ENCODE measurements at places on chromosomes 2 and 18. TPM values are rescaled to one million over a fixed set of nuclear protein-coding genes. Genes with fewer than 3 reads are reported as not detected.
A peak's percentile ranks its signal among the peaks of the same experiment; 100 is the strongest.

The ERICH2 gene
- total RNA-seq: 0.74 TPM

The ERBB4 gene
- total RNA-seq: 0.15 TPM

GRCh38 chr2:11829947-11830707 lies 83.7 kb downstream of the LPIN1 start:
- peak; percentile 89 for DNase-seq

DNA sequence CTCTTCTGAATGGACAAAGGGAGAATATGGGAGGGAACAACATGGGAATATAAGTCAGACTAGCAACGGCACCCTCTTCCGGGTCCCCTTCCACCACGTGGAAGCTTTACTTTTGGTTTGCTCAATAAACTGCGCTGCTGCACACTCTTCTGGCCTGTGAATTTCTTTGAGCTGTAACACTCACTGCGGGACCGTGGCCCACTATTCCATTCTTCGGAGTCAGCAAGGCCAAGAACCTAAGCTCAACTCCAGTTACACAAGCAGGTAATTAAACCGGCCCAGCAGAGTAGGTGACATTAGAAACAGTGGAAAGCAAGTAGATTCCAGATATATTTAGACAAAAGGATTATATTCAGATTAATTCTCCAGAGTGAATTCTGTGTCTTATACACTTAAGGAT lies 697.4 kb upstream of the NXPH2 start:
- no peak for DNase-seq

The NCKAP5 gene
- 0.10 TPM for total RNA-seq

- DNase-seq: no peak
Measured at GRCh38 chr2:15731889-15732271, 140.2 kb downstream of the DDX1 start.

The STARD6 gene
- not detected for total RNA-seq

DNA sequence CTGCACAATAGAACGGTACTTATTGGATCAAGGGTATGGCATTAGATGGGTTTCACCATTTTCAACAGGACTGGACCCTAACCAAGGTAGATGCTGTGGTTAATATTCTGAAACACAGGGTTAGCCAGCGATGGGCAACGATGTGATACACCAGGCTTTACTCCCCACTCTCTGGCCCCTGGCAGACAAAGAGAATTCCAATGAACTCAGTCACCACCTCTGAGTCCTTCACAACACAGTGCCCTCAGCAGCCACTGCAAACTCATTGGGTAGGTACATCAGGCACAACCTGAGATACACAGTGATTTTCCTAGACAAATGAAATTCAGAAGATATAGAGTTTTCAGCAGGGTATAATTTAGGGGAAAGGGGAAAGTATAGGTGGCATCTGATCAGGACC lies 634.5 kb downstream of the ZEB2 start:
- no peak for DNase-seq

Measured in Panc1 (cell line).